ENCODE measurements at places on chromosomes 1 and 21.

GRCh38 chr1:24345334-24345733, 26.2 kb downstream of the GRHL3 start:
- H3K36me3 ChIP-seq, result no peaks in the 10 kb centered on the region
- no peak overlapping the region for H3K4me3 ChIP-seq
- no peaks in the 10 kb centered on the region for H3K4me1 ChIP-seq
- DNase-seq, result no peak

- no peak within 1 kb of the TSS for H3K27ac ChIP-seq
- no peaks in the 10 kb centered on the region for H3K27me3 ChIP-seq
- DNase-seq, result no peak
- H3K4me3 ChIP-seq, result no peak within 1 kb of the TSS
Measured at GRCh38 chr1:153040950-153041631, at the start of gene SPRR2D. Gene SPRR2D, minus strand, starts transcription at chr1:153041120. Its CDS starts 774 bp downstream, at chr1:153040346.

- no peak within 1 kb of the TSS for H3K4me3 ChIP-seq
- no peaks in the 10 kb centered on the region for H3K27me3 ChIP-seq
- no peaks in the 10 kb centered on the region for H3K36me3 ChIP-seq
- peaks cover 47% of the 10 kb centered on the region for H3K4me1 ChIP-seq
- DNase-seq, result no peak
Measured at GRCh38 chr1:32250893-32251716, at the start of gene LCK. Gene LCK, plus strand, starts transcription at chr1:32251265. Its CDS starts 23,065 bp downstream, at chr1:32274330.

DNA sequence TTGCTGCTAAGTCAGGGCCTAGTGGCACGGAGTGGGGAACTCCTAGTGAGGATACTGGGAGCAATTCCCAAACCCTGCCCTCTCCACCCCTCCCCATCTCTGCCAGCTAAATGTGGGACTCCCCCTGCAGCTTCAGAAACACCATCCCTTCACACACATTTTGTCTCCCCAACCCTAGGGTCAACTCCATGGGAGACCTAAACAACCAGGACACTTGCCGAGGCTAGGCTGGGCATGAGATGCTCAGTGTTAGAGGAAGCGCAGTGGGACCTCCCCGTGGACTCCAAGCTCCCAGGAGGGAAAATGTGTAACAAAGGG, 1.5 kb downstream of the RNF186 start:
- H3K4me1 ChIP-seq, result no peaks in the 10 kb centered on the region
- no peak overlapping the region for H3K27ac ChIP-seq
- H3K4me3 ChIP-seq, result no peak overlapping the region
- no peaks in the 10 kb centered on the region for H3K36me3 ChIP-seq

DNA sequence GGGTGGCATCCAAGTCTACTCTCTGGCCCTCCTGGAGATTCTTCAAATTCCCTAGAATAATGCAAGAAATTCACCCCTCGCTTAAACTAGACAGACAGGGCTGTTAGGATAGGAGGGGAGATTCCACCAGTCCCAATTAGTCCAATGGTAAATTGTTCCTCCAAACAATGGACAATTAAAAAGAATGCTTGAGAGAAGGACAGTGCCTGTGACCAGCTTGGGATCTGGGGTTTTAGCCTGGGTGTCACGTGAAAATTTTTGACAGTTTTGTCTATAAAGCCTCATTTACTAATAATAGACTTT, 177.7 kb upstream of the RAB4A start:
- no peaks in the 10 kb centered on the region for H3K4me1 ChIP-seq
- DNase-seq, result no peak
- H3K27me3 ChIP-seq, result no peaks in the 10 kb centered on the region
- H3K27ac ChIP-seq, result no peak overlapping the region
- H3K4me3 ChIP-seq, result no peak overlapping the region
- H3K36me3 ChIP-seq, result no peaks in the 10 kb centered on the region

GRCh38 chr1:244965185-244966030, 101.1 kb upstream of the HNRNPU start:
- H3K27me3 ChIP-seq, result no peaks in the 10 kb centered on the region
- H3K27ac ChIP-seq, result peak overlapping the region; percentile 95
- no peaks in the 10 kb centered on the region for H3K36me3 ChIP-seq
- H3K4me1 ChIP-seq, result peaks cover 34% of the 10 kb centered on the region

- no peaks in the 10 kb centered on the region for H3K36me3 ChIP-seq
- H3K4me1 ChIP-seq, result no peaks in the 10 kb centered on the region
- no peak overlapping the region for H3K4me3 ChIP-seq
- H3K27ac ChIP-seq, result no peak overlapping the region
- no peaks in the 10 kb centered on the region for H3K27me3 ChIP-seq
Measured at GRCh38 chr1:209191262-209191634, 392.3 kb upstream of the CAMK1G start.

DNA sequence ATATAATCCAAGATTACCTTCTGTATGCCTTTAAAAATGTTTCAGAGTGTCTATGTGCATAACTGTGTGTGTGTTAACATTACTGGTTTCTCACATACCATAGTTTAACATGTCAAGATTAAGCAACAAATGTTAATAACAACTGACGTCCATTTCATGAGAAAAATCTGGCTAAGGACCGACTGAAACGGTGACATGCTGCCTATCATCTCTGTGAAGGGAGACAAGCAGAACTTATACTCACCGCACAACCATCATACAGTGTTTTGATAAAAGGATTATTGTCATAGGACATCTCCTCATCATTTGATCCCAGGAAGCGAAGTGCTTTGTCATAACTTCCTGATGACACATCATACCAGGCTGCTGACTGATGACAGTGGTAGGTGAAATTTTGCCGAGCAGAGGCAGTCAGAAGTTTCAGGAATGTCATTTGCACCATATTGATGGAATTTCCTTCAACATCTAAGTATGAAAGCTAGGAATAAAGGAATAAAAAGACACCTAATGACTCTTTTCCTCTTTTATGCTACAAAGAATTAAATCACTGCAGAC, 228.8 kb downstream of the COL11A1 start:
- H3K4me3 ChIP-seq, result no peak overlapping the region
- H3K27me3 ChIP-seq, result no peaks in the 10 kb centered on the region
- H3K36me3 ChIP-seq, result no peaks in the 10 kb centered on the region

DNA sequence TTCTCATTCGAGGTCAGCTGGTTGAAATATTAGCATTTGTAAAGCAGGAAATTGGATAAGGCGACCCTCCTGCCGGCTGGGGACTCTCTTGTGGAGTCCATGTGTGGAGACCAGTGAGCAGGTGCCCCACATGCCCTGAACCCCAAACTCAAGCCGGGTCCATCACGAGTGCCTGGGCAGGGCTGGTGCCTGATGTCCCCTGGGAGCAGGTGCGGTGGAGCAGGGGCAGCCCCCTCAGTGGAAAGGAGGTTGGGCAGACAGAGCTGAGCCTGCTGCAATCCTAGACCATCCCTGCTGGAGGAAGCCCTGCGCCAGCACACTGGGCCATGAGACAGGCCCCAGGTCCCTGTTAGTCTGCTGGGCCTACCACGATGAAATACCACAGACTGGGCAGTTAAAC, 395.6 kb downstream of the NPHP4 start:
- no peaks in the 10 kb centered on the region for H3K27me3 ChIP-seq
- no peaks in the 10 kb centered on the region for H3K4me1 ChIP-seq
- no peaks in the 10 kb centered on the region for H3K36me3 ChIP-seq
- no peak overlapping the region for H3K27ac ChIP-seq

DNA sequence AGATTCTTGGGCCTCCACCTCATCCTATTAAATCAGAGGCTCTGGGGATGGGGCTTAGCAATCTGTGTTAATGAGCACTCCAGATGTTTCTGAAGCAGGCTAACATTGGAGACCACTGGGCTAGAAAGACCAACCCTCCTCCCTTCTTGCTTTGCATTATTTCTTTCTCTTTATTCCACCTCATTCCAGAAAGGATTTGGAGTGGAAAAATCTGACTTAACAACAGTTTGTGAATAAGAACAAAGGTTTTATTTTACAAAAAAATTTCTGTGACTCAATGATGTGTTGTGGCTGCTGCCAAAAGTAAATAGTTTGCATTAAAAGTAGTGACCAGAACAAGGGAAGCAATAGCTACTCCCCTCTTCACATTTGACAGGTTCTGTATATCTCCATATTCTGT, 79.4 kb downstream of the TGFB2 start:
- H3K27me3 ChIP-seq, result no peaks in the 10 kb centered on the region
- DNase-seq, result no peak
- no peaks in the 10 kb centered on the region for H3K4me1 ChIP-seq

- DNase-seq, result no peak
- peaks cover 3% of the 10 kb centered on the region for H3K36me3 ChIP-seq
- H3K4me1 ChIP-seq, result no peaks in the 10 kb centered on the region
- no peak overlapping the region for H3K27ac ChIP-seq
Measured at GRCh38 chr21:44331650-44332307, 7.4 kb downstream of the CFAP410 start.

DNA sequence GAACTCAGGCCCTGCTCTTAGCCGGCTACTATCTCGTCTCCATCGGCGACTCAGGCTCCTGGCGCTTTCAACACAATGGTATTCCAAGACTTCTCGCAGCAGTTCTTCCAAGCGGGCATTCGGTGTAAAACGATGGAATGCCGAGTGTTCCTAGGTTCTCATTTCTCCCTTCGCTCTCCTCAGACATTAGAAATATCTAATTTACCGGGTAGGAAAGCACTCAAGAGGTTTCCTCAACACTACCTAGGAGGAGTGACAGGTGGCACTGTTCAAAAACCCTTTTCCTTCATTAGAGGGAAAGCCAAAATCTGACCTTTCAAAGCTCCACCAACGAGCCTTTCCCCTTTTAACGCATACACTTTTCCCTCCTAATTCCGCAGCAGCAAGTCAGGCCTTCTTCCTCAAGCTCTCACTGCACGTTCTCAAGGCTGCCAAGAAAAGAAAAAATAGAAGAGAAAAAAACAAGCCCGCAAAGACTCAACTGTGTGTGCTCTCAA, 601 bp downstream of the UBE2G2 start:
- H3K36me3 ChIP-seq, result peaks cover 2% of the 10 kb centered on the region
- peak overlapping the region; percentile 94 for H3K4me3 ChIP-seq
- H3K4me1 ChIP-seq, result peaks cover 20% of the 10 kb centered on the region

GRCh38 chr1:113769601-113769970, 10.3 kb upstream of the PHTF1 start:
- H3K4me1 ChIP-seq, result no peaks in the 10 kb centered on the region
- H3K4me3 ChIP-seq, result no peak overlapping the region

GRCh38 chr1:177410179-177410766, 239.5 kb downstream of the BRINP2 start:
- no peak for DNase-seq
- no peaks in the 10 kb centered on the region for H3K36me3 ChIP-seq
- H3K4me3 ChIP-seq, result no peak overlapping the region

GRCh38 chr1:181173761-181174447, 85.4 kb downstream of the IER5 start:
- H3K27ac ChIP-seq, result no peak overlapping the region
- no peaks in the 10 kb centered on the region for H3K27me3 ChIP-seq
- no peak overlapping the region for H3K4me3 ChIP-seq

- H3K27me3 ChIP-seq, result no peaks in the 10 kb centered on the region
- DNase-seq, result no peak
- H3K4me3 ChIP-seq, result no peak overlapping the region
- peaks cover 25% of the 10 kb centered on the region for H3K4me1 ChIP-seq
- H3K27ac ChIP-seq, result no peak overlapping the region
Measured at GRCh38 chr1:19648239-19648638, 4.1 kb downstream of the NBL1 start.

DNA sequence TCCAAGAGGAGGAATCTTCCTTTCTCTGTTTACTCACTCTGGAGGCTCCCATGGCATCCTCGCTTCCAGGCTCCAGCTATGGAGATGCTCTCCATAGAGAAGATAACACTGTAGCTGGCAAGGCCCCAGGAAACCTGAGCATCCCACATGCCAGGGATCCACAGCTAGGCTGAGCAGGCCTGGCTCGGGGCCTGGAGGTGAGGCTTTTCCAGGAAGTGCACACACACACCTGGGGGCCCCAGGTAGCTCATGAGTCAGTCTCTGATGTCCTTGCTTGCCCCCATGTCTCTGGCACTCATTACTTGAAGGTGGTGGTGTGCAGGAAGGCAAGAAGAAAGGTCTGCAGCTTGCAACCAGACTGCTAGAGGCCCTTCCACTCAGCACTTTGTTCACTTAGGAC, 5.5 kb upstream of the LCE5A start:
- no peak overlapping the region for H3K4me3 ChIP-seq
- no peaks in the 10 kb centered on the region for H3K36me3 ChIP-seq
- H3K4me1 ChIP-seq, result no peaks in the 10 kb centered on the region
- no peak for DNase-seq
- no peaks in the 10 kb centered on the region for H3K27me3 ChIP-seq
- H3K27ac ChIP-seq, result no peak overlapping the region

GRCh38 chr21:44347911-44348451, 5.4 kb upstream of the TRPM2 start:
- H3K27ac ChIP-seq, result no peak overlapping the region
- DNase-seq, result no peak
- H3K27me3 ChIP-seq, result peaks cover 7% of the 10 kb centered on the region
- H3K4me1 ChIP-seq, result no peaks in the 10 kb centered on the region
- no peaks in the 10 kb centered on the region for H3K36me3 ChIP-seq

- H3K27ac ChIP-seq, result no peak overlapping the region
- no peak overlapping the region for H3K4me3 ChIP-seq
- no peaks in the 10 kb centered on the region for H3K36me3 ChIP-seq
- DNase-seq, result no peak
Measured at GRCh38 chr1:9833632-9834031, 9.9 kb upstream of the CLSTN1 start.

GRCh38 chr1:228297822-228298221, 90.0 kb downstream of the OBSCN start:
- no peaks in the 10 kb centered on the region for H3K27me3 ChIP-seq
- DNase-seq, result no peak
- no peaks in the 10 kb centered on the region for H3K4me1 ChIP-seq
- H3K27ac ChIP-seq, result no peak overlapping the region

DNA sequence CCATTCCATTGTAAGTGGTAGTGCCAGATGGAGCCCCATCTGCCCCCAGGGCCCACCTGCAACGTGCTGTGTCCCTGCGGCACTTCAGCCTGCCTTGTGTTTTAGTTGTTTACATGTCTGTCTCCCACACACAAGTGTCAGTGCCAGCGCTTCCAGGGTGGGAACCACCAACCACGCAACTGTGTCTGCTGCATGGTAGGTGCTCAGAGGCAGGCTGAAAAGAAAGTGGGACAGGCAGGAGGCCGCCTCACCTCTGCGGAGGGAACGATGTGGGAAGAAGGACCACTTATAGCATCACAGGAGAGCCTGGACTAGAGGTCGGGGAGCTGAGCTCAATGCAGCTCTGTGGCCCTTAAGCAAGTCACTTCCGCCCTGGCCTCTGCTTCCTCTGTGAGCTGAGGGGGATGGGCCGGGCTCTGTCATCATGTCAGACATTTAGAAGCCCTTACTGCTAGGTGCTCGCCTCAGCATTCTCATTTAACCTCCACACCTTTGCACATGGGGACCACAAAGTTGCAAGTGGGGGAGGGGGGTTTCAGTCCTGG, 17.9 kb downstream of the SLC9A1 start:
- DNase-seq, result no peak
- H3K27me3 ChIP-seq, result no peaks in the 10 kb centered on the region
- H3K36me3 ChIP-seq, result peaks cover 5% of the 10 kb centered on the region
- no peak overlapping the region for H3K4me3 ChIP-seq
- H3K4me1 ChIP-seq, result no peaks in the 10 kb centered on the region

- no peaks in the 10 kb centered on the region for H3K27me3 ChIP-seq
- no peak for DNase-seq
- no peak overlapping the region for H3K4me3 ChIP-seq
- H3K36me3 ChIP-seq, result no peaks in the 10 kb centered on the region
- H3K4me1 ChIP-seq, result no peaks in the 10 kb centered on the region
Measured at GRCh38 chr1:44267438-44267837, 54.2 kb downstream of the DMAP1 start.

GRCh38 chr1:168959382-168959781, 147.1 kb upstream of the ATP1B1 start:
- H3K4me1 ChIP-seq, result peaks cover 6% of the 10 kb centered on the region
- no peak overlapping the region for H3K27ac ChIP-seq
- H3K4me3 ChIP-seq, result no peak overlapping the region
- H3K36me3 ChIP-seq, result no peaks in the 10 kb centered on the region
- DNase-seq, result no peak
- no peaks in the 10 kb centered on the region for H3K27me3 ChIP-seq
